ENCODE measurements at places on chromosomes 4 and X.

DNA sequence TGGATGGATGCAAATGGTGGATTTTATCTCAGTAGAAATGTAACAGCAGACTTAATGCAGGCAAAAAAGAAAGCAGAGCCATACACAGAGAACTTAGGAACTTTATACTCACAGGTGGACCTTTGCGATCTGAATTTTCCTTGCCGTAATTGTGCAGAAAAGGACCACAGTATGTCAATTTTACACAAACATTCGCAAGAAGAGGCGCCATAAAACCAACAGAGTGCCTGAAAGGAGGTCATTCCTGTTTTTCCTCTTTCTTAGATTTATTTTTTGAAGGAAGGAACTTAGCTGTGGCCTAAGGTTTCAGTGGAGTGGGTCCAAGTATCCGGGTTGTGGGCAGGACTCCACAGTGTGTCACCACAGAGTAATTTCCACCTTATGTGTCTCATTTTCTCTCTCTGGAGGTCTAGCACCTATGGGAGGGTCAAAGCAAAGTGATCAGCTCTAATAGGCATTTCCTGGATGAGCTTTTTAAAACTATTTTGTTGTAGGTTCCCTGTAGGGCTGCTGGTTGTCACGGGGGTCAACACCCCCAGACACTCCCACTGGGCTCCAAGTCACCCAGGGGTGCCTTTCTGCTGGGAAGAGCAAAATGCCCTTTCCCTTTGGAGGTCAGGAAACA lies 24.7 kb upstream of the PBDC1 start:
- DNase-seq = no peak

DNA sequence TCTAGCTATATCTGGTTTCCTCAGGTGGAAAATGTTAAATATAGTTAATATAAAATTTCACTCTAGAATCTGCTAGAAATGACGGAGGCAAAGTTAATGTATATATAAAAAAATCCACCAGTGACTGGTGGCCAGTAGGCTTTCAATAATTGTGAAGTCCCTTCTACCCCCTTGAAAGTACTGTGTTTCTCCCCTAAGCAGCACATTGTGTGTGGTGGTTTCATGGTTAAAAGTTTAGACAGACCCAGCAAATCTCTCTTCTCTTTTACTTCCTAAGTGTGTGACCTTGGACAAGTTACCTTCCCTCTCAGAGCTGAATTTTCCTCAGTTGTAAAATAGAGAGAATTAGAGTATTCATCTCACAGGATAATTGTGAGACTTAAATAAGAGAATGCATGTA lies 600 bp upstream of the HEPH start:
- no peak for DNase-seq

GRCh38 chr4:16222957-16223527 lies 3.2 kb downstream of the TAPT1 start:
- no peak for DNase-seq

- no peak for DNase-seq
Measured at GRCh38 chr4:7971159-7971631, 31.5 kb upstream of the AFAP1 start.

GRCh38 chr4:168629566-168629965 lies 132.7 kb downstream of the PALLD start:
- DNase-seq = no peak

- DNase-seq = no peak
Measured at GRCh38 chr4:163592212-163592611, 97.7 kb downstream of the TMA16 start.

- DNase-seq = no peak
Measured at GRCh38 chr4:15720851-15721250, 18.0 kb downstream of the BST1 start.

DNA sequence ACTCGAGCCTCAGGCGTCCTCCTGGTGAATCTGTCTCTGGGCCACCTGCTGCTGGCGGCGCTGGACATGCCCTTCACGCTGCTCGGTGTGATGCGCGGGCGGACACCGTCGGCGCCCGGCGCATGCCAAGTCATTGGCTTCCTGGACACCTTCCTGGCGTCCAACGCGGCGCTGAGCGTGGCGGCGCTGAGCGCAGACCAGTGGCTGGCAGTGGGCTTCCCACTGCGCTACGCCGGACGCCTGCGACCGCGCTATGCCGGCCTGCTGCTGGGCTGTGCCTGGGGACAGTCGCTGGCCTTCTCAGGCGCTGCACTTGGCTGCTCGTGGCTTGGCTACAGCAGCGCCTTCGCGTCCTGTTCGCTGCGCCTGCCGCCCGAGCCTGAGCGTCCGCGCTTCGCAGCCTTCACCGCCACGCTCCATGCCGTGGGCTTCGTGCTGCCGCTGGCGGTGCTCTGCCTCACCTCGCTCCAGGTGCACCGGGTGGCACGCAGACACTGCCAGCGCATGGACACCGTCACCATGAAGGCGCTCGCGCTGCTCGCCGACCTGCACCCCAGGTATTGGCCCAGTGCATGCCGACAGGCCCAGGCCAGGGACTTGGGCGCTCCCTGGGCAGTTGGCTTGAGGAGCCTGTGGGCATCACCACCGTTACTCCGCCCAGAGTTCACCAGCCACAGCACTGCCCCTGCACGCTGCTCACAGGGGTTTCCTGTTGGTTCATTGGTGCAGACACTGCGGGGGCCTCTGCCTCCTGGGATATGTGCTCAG lies 1.1 kb downstream of the GPR78 start:
- DNase-seq = no peak

GRCh38 chr4:180465364-180465763 lies 1777.8 kb upstream of the TENM3 start:
- no peak for DNase-seq

Measured in activated effector memory CD4-positive, alpha-beta T cell treated with Interleukin-2 at 50 U/mL for 16 hours (primary cell).